Vagina (tissue), 2 donors: ENCODE measurements at places on chromosomes 4 and X.
A peak's percentile ranks its signal among the peaks of the same experiment; 100 is the strongest.

DNA sequence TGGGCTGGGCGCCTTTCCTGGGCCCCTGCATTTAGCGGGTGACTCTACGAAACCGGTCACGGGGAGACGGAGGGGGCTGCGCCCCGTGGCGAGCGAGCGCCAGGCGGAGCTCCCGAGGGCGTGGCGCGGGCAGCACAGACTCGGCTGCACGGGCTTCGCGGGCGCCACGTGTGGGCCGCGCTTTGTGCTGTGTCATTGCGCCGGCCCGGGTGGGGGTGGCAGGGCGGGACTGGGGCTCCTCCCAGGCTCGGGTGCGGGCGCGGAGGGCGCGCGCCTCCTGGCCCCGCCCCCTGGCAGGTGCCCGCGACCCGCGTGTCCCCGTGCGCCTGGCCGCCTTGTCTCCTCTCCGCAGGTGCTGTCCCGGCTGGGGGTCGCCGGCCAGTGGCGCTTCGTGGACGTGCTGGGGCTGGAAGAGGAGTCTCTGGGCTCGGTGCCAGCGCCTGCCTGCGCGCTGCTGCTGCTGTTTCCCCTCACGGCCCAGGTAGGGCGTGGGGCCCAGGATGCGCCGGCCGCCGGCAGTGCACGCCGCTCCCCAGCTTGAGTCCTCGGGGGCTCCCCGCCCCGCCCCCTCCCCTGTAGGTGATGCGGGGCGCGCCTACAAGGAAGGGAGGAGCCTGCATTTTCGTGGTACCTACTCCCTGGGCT lies 651 bp downstream of the UCHL1 start:
- no peak for DNase-seq

GRCh38 chrX:118182025-118182424 lies 65.4 kb upstream of the KLHL13 start:
- DNase-seq: no peak

- DNase-seq: no peak
Observed at GRCh38 chr4:41377196-41377595, 120.5 kb downstream of the UCHL1 start.

DNA sequence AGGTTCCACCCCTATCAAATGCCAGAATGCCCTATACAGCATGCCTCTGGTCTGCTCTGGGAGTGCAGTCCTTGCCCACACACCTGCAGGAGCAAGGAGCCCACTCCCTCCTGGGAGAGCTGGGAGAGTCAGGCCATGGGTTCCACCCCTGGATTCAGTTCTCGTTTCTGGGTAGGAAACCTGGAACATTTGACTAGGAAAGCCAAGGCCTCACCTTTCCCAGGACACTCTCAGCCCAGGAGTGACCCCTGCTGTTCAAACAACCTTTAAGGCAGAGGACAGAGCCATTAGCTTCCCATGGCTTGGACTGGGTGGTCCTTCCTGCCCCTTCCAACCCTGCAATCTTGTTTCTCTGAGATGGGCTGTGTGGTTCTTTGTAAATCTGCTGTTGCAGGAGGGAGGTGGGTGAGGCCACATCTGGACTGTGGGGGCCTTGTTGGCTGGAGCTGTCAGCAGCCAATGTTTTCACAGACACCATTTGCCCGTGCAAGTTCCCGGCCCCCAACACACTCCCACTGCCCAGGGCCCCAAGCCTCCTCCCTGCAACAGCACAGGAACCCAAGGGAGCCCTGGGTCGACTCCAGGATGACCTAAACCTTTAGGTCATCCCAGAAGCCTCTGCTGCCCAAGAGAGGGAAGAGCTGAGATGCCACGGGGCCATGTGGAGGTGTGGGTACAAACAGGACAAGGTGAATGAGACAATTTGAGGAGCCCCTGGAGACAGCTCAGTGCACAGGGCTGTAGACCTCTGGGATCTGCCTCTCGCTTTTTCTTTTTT lies 104.4 kb downstream of the PJA1 start:
- peak; percentile 83 for DNase-seq

- no peak for DNase-seq
Observed at GRCh38 chr4:185626798-185627197, 91.5 kb upstream of the PDLIM3 start.

- DNase-seq: no peak
Observed at GRCh38 chr4:1770245-1770644, 22.8 kb upstream of the FGFR3 start.
